ENCODE measurements at places on chromosomes 12 and 14. TPM values are rescaled to one million over a fixed set of nuclear protein-coding genes. Genes with fewer than 3 reads are reported as not detected.
A peak's percentile ranks its signal among the peaks of the same experiment; 100 is the strongest.

DNA sequence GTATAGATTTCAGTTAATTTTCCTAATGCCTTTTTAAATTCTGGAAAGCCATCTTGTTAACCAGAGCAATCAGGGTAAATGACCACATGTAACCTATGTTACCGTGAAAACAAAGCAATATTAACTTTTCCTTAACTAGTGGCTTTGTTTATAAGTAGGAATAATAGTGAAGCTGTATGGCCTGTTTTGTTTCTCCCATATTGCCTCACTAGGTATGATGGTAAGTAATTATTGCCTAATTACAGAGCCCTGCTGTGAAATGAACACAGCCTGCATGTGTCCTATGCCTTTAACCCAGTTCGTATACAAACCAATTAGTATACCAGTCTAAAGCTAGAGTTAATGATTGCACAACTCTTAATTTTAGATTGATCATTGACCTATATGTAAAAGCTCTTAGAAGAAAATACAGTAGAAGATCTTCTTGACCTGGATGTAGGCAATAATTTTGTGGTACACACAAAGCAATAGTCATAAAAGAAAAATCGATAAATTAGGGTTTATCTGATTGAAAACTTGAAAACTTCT lies 249.9 kb downstream of the CCDC91 start:
- no peak for DNase-seq

- DNase-seq, result no peak
Measured at GRCh38 chr12:45296046-45296586, 80.2 kb downstream of the ANO6 start.

DNA sequence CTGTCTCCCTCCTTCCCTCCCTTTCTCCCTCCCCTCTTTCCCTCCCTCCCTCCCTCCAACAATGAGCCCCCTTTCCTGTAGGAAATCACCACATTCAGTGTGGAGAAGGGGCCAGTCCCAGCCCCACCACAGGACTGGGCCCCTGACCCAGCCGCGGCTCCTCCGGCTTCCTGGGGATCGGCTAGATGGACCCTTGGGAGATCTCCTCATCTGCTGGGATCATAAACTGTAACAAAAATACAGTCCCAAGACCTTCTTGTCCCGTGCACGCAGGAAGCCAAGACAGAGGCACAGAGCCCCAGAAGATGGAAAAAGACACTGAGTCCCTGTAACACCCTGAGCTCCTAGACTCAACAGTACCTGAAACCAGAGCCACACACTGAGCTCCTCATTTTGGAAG lies 23.9 kb downstream of the DIO3 start:
- DNase-seq, result no peak

NOVA1 gene
- polyA plus RNA-seq, result 0.10 TPM

DNA sequence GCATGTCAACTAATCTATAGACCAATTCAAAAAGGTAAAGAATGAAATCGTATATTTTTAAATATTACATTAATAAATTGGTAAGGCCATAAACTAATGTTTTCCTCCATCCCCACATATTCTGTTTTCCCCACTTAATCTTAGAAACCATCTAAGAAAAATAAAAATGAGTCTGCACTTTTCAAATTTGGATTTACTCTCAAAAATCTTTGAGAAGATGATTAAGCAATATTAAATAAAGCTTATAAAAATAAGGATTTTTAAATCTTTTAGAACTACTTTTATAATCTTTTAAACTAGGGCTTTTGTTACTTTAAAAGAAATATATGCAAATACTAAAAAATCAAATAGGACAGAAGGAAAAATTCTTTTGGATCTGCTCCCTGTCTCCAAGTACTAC lies 10.6 kb upstream of the HAL start:
- no peak for DNase-seq

- peak; percentile 4 for DNase-seq
Measured at GRCh38 chr14:91755570-91756295, 23.8 kb upstream of the CATSPERB start.

C3AR1 gene
- 0.13 TPM for polyA plus RNA-seq

CISTR gene
- polyA plus RNA-seq, result not detected

GRCh38 chr12:22994316-22994675 lies 369.3 kb downstream of the ETNK1 start:
- no peak for DNase-seq

DNA sequence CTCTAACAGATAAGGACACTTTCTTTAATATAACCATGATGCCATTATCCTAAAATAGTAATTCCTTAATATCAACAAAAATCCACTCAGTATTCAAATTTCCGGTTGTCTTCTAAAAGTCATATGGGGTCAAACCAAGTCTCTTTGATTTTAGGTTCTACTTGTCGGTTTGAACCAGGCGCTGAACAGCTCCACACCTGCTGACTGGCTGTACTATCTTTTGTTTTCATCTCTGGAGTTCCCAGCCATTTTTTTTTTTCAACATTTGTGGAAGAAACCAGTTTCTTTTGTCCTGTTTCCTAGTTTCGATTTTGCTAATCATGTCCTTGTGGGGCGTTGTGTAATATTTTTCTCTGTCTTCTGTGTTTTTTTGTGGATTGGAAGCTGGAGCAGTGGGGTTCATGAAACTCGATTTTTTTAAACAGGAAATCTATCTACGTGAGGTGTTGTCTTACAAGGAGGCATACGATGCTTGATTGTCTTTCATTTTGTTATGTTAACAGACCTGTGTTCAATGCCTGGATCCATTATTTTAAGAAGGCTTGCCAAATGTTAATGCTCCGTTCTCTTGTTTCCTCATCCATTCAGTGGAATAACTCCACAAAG lies 50.2 kb downstream of the FZD10 start:
- DNase-seq, result no peak

DNA sequence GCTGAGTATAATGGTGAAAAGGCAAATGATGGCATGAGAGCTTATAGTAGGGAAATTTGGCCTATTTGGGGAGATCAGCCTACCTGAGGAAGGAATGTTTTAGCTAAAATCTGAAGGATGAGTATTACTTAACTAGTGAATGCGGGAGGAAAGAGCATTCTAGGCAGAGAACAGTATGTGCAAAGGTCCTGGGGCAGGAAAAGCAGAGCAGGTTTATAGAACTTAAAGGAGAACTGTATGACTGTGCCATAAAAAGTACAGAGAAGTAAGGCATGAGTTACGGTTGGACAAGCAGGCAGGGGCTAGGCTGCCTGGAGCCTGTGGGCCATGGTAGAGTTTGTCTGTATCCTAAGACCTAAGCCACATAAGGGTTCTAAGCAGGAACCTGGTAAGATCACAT lies 21.7 kb upstream of the P2RX4 start:
- DNase-seq, result no peak

DIO2 gene
- polyA plus RNA-seq, result 81.9 TPM

CPSF2 gene
- 14.2 TPM for polyA plus RNA-seq

DNA sequence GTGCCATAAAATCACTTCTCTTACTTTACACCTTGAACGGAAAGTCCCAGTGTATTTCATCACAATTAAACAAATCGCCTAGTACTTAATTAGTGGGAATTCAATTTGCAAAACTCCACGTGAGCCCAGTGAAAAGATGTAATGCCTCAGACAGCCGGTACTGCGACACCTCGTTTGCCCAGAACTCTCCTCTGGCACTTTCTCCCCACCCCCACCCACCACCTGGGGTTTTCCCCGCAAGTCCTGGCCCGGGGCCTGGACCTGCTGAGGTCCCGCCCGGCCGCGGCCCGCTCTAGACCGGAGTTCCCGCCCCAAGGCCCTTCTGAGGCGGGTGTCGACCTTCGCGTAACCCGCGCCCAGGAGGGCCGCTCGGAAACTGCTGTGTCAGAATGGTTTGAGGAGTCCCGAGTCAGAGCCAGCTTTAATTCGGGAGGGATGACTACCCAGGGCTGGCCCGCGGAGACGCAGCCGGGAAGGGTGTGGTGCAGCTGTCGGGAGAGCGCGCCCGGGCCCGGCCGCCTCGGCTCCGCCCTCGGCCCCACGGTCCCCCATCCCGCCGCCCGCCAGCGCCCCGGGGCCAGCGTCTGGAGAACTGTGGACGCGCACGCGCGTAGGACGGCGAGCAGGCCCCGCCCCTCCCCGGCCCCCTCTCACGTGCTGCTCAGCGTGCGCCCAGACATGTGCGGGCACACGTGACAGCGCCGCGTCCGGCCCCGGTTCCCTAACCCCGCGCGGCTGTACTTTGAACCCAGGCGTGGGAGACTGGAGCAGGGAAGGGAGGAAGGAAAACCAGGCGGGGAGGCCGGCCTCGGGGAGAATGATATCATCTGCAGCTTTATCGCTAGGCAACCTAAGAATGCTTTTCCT lies 10.8 kb downstream of the BHLHE41 start:
- peak; percentile 64 for DNase-seq

SPTB gene
- 0.01 TPM for polyA plus RNA-seq

DNA sequence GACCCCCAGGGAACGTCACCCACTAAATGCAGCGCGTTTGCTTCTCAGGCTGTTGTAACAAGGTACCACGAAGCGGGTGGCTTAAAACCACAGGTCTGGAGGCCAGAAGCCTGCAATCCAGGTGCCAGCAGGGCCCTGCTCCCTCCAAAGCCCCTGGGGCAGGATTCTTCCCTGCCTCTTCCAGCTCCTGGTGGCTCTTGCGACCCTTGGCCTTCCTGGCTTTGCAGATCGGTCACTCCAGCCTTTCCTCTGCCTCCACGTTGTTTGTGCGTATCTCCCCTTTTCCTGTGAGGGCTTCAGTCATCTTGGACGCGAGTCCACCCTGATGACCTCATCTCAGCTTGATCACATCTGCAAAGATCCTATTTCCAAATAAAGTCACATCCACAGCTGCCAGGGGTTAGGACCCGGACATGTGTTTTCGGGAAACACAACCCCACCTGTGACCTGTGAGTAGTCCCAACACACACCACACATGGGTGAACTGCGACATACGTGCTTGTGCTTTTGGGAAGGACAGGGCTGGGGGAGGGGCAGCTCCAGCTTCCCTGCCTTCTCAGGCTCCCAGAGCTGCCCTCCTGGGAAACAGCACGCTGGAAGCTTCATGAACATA lies 114.5 kb upstream of the NCOR2 start:
- peak; percentile 58 for DNase-seq

DNA sequence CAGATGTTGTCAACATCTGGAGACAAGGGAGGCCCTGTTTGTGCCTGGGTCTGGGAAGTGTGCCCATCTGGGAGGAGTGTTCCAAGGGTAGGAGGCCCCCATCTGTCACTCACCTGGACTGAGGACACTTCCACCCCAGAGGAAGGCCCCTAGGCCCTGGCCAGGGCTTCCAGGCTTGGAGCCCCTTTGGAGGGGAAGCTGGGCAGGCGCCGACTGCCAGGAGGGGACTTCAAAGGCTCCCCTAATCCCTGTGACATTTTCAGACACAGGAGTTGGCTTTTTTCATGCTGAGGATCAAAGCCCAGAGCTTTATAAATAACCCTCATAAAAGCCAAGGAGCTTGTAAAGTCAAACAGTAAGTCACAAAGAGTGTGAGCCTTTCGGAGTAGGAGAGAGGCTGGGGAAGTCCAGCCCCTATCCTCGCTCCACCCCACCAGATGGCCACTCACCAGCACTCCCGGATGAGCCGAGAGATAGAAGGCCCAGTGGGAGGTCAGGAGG lies 17.6 kb upstream of the FAM222A start:
- DNase-seq, result no peak

- DNase-seq, result no peak
Measured at GRCh38 chr14:98167275-98167674, 1104.7 kb downstream of the BCL11B start.

All from BJ (cell line).